ENCODE measurements at places on chromosomes 5 and 9.

- peak; percentile 80 for DNase-seq
Observed at GRCh38 chr5:10331341-10331796, 22.1 kb upstream of the MARCHF6 start.

DNA sequence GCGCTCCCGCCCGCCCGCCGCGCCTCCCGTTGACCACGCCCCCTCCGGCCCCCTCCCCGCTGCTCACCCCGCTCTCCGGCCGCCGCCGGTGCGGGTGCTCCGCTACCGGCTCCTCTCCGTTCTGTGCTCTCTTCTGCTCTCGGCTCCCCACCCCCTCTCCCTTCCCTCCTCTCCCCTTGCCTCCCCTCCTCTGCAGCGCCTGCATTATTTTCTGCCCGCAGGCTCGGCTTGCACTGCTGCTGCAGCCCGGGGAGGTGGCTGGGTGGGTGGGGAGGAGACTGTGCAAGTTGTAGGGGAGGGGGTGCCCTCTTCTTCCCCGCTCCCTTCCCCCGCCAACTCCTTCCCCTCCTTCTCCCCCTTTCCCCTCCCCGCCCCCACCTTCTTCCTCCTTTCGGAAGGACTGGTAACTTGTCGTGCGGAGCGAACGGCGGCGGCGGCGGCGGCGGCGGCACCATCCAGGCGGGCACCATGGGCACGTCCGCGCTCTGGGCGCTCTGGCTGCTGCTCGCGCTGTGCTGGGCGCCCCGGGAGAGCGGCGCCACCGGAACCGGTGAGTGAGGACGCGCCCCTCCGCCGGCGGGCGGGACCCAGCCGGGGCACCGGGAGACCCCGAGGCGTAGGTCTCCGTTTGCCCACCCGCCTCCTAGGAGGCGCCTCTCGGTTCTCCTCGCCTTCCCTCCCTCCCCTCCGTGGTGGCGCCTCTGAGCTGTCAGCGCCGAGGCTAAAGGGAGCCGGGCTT lies at the start of gene VLDLR:
Gene VLDLR, plus strand, starts transcription at position 66 of the 739 bp plus-strand sequence. Its CDS starts 403 bp downstream, at position 469.
- peak; percentile 71 for DNase-seq

DNA sequence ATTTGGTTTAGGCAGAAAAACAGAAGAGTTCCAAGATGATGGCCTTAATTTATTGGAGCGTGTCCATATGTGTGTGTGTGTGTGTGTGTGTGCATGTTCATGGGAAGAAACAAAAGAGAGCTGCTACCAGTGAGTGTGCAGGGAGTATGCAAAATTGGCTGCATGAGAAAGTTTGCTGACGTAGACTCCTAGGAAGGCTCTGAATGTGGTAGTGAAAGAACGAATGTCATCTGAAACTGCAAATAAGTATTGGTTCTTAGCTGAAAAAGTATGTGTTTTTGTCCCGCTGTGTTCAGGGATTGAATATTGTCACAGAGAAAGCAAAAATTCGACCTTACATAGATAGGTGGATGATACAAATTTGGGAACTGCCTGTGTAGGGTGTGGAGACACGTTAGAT lies 542.6 kb upstream of the COX7C start:
- no peak for DNase-seq

- no peak for DNase-seq
Observed at GRCh38 chr5:169856571-169856970, 123.7 kb downstream of the INSYN2B start.

DNA sequence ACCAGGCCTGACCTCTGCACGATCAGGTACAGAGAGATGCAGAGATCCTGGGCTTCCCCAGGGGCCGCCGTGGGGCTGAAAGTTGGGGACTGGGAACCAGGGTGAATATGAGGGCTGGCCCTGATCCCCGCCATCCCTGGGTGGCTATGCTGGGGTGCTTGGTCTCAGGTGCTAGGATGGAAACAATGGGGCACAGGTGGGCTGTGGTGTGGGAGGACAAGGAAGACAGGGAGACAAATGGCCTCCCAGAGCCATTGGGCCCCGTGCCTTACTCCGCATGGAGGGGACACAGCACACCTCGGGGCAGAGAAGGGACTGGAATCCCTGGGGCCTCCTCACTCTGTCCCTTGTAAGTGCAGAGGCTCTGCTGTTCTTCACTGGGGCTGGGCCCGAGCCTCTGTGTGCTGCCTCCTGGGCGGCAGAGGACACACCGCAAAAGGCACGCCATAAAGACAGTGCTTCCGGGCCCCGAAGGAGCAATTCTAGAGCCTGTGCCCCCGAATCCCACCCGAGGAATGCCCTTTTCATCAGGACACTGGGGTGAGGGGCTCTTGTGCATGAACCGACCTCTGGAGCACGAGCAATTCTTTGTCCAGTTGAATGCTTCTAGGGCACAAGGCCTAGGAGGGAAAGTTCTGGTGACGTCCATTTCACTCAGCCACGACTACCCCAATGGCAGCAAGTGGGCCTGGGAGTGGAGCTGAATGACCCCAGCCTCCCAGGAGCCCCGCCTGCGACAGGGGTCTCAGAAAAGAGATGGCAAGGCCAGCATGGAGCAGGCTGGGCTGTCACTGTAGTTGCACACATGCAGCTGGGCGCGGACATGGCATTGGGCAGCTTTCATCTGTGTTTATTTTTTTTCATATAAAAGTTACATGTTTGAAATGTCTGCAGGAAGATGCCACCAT lies 30.9 kb downstream of the PRRT1B start:
- no peak for DNase-seq

DNA sequence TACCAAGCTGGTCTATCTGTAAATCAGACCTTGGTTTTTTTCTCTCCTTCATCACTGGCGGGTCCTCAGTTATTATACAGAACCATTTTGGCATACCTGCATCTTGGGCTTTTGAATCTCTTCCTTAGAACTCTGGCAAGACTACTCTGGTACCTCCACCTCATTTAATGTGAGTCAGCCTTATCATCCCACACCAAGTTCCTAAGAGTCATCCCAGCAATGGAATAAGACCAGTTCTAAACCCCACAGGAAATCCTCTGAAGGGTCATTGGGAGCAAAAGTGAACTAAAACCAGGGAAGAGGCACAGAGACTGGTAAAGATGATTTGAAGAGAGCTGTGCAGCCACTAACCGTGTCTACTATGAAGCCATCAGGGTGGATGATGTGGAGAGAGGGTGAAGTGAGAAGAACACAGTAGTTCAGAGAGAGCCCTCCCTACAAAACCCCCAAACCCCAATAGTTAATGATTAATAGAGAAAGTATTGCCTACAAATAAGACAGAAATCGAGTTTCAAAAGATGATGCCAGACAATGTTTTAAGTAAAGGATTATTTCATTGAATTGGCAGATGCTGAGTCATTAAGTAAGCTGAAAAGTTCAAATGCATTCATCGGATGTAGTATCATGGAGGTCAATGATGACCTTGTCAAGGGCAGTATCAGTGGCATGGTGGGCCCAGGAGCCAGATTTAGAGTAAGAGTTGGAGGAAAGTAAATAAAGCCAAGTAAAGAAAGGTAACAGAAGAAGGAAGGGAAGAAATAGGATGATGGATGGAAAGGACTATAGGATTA lies 85.4 kb downstream of the PCSK1 start:
- no peak for DNase-seq

GRCh38 chr9:104069288-104069687 lies 24.8 kb upstream of the SMC2 start:
- no peak for DNase-seq

DNA sequence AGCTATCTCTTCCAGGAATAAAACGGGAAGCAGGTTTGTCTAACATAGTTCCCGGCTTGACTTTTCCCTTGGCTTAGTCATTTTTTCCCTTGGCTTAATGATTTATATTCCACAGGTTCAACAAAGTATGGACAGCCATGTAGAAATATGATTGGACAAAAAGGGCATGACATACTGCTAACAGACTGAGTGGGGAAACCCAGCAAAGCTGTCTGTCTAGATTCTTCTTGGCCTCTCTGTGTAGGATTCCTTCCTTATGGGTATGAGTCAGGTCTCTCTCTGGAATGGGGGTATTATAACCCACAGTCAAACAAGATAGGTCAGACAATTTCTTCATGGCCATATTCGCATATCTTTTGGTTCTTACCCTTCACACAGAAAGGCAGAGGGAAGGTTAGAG lies 5.7 kb upstream of the MTAP start:
- DNase-seq: no peak

DNA sequence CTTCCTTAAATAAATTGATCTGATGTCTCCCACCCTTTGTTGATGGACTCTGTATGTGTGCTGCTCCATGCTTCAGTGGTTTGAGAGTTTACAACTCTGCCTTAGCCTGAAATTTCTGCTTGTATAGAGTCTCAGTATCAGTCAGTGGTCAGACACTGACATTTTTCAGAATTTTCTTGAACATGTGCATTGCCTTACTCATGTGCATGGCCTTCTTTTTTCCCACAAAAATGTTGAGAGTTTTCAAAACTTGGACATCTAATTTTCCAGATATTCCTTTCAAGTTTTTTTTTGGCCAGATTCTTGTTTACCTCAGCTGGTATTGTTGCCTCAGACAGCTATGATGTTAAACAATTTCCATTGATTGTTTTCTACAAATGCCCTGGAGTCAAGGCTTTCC lies 427.1 kb upstream of the CHD1 start:
- DNase-seq: no peak

DNA sequence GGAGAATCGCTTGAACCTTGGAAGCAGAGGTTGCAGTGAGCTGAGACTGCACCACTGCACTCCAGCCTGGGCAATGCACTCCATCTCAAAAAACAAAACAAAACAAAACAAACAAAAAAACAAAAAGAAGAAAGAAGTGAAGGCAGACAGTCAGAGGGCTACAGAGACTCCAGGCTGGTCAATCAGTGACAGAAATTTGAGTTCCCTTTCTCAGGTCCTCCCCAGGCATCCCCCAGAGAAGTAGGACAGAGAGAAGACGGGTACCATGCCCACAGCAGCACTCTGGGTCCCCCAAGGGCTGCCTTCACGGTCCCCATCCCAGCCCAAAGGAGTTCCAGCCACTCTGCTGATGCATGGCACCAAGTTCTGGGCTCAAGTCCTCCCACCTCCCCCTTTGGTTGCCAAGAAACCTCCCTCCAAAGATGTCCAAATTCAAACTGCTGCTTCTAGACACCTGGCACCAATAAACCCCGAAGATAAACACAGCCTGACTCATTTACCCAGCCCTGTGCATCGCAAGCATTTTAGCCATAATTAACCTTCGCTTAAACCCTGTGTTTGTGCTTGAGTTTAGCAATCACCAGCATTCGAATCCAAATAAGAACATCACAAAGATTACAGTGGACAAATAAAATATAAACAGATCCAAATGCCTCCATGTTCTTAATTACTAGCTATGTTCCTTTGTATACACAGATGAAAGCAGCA lies 24.0 kb downstream of the SEMA4D start:
- no peak for DNase-seq

GRCh38 chr9:127873223-127873691 lies 4.2 kb downstream of the AK1 start:
- no peak for DNase-seq

- peak; percentile 16 for DNase-seq
Observed at GRCh38 chr5:885529-885928, 7.1 kb downstream of the BRD9 start.

GRCh38 chr9:35903049-35903448 lies 3.0 kb upstream of the HRCT1 start:
- DNase-seq: peak; percentile 38

DNA sequence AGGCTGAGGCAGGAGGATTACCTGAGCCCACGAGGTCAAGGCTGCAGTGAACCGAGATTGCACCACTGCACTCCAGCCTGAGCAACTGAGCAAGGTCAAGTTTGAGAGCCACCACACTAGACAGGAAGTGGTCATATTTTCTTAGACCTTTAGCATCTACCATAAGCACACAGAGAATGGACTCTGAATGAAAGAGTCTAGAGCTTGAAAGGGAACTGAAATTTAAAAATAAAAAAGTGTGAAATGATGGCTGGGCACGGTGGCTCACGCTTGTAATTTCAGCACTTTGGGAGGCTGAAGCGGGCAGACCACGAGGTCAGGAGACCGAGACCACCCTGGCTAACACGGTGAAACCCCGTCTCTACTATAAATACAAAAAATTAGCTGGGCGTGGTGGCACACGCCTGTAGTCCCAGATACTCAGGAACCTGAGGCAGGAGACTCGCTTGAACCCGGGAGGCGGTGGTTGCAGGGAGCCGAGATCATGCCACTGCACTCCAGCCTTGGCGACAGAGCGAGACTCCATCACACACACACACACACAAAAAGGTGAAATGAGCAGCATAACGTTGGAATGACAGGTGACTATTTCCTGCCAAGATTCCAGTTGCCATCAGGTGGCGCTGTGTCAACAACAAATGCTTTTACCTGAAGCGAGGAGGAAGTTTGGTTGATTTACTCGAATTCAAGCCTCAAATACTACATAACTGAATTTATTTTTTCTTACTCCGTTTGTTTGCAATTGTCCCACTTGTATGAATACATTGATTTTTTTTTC lies 21.3 kb upstream of the AK3 start:
- peak; percentile 81 for DNase-seq

- DNase-seq: no peak
Observed at GRCh38 chr5:119021149-119021732, 32.9 kb upstream of the DTWD2 start.

- DNase-seq: peak; percentile 40
Observed at GRCh38 chr5:10323588-10324488, 16.1 kb upstream of the CMBL start.

DNA sequence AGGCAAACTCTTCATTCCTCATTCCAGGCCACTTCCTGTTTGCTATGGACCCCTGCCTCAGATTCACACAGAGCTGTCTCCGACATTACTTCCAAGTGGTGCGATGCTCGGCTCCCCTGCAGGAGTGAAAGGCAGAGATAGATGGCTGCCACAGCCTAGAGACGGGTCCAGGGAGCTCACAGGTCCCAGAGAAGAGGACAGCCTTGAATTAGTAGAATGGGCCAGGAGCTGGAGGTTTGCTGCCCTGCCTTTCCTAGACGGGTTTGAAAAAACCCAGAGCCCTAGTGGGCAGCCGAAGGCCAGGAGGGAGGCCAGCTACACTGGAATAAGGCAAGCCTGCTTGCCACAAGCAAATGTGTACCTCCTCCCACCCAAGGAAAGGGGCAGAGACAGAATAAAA lies 1.8 kb downstream of the ANKRD34B start:
- no peak for DNase-seq

GRCh38 chr5:12277504-12278192 lies 373.4 kb upstream of the CTNND2 start:
- DNase-seq: no peak

GRCh38 chr9:503881-504852 lies 289.5 kb downstream of the DOCK8 start:
- DNase-seq: peak; percentile 86

DNA sequence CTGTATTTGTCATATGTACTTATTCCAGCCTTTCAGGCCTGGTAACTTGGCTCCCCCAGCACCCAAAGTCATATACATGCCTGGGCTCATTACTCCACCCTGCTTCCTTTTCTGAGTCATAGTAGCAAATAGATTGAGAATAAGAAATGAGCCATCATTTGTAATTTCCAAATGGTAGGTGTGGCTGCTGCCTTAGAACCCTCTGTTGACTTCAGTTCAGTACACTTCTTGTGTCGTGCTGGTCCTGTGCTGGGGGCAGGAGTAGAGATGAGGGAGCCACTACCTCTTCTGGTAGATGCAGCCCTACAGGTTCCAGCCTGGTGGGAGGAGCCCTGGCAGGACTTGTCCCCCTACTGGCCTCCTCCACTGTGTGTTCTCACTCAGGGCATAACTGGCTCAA lies 11.1 kb downstream of the GM2A start:
- DNase-seq: no peak
